ENCODE measurements at places on chromosomes 3 and 15. TPM values are rescaled to one million over a fixed set of nuclear protein-coding genes. Genes with fewer than 3 reads are reported as not detected.

CHCHD6 gene
- total RNA-seq = 10.3 TPM

DLL4 gene
- total RNA-seq = 12.6 TPM

SECISBP2L gene
- total RNA-seq = 46.4 TPM

FBXO40 gene
- not detected for total RNA-seq

APOD gene
- 547 TPM for total RNA-seq

BAHD1 gene
- 11.6 TPM for total RNA-seq

SNTN gene
- not detected for total RNA-seq

BCHE gene
- total RNA-seq = 49.0 TPM

DNAH12 gene
- total RNA-seq = not detected

CLDN16 gene
- total RNA-seq = not detected

GOLGA8M gene
- 1.7 TPM for total RNA-seq

LRRC15 gene
- 0.13 TPM for total RNA-seq

GOLGA6L10 gene
- total RNA-seq = 1.7 TPM

SPG21 gene
- total RNA-seq = 96.7 TPM

ACOX2 gene
- 28.9 TPM for total RNA-seq

CYB561D2 gene
- total RNA-seq = 5.4 TPM

SLC35G2 gene
- 5.7 TPM for total RNA-seq

TARS3 gene
- 16.7 TPM for total RNA-seq

LSMEM2 gene
- not detected for total RNA-seq

GMNC gene
- not detected for total RNA-seq

CCNL1 gene
- total RNA-seq = 96.3 TPM

KNSTRN gene
- 7.8 TPM for total RNA-seq

CACNA1D gene
- 1.4 TPM for total RNA-seq

DAPK2 gene
- total RNA-seq = 7.4 TPM

GOLGA8T gene
- not detected for total RNA-seq

FGF12 gene
- 4.6 TPM for total RNA-seq

SCAPER gene
- 19.7 TPM for total RNA-seq

IFRD2 gene
- 49.4 TPM for total RNA-seq

SLC22A14 gene
- total RNA-seq = not detected

HHLA2 gene
- not detected for total RNA-seq

C3orf18 gene
- 15.8 TPM for total RNA-seq

CYP1A1 gene
- total RNA-seq = 1.5 TPM

SPATA12 gene
- 0.13 TPM for total RNA-seq

ZNF860 gene
- under 0.01 TPM for total RNA-seq

CELSR3 gene
- 0.84 TPM for total RNA-seq

TMEM207 gene
- not detected for total RNA-seq

LYZL4 gene
- total RNA-seq = not detected

MGA gene
- total RNA-seq = 29.2 TPM

SLC12A8 gene
- 2.9 TPM for total RNA-seq

NME9 gene
- total RNA-seq = not detected

DPPA2 gene
- total RNA-seq = not detected

LRRIQ4 gene
- total RNA-seq = not detected

PLCB2 gene
- total RNA-seq = 9.8 TPM

FRMD5 gene
- 1.4 TPM for total RNA-seq

PLA2G4D gene
- total RNA-seq = not detected

ZDHHC19 gene
- total RNA-seq = not detected

ACAN gene
- total RNA-seq = 0.06 TPM

FMN1 gene
- total RNA-seq = 10.9 TPM
